ENCODE measurements at places on chromosomes 3 and 15.

DNA sequence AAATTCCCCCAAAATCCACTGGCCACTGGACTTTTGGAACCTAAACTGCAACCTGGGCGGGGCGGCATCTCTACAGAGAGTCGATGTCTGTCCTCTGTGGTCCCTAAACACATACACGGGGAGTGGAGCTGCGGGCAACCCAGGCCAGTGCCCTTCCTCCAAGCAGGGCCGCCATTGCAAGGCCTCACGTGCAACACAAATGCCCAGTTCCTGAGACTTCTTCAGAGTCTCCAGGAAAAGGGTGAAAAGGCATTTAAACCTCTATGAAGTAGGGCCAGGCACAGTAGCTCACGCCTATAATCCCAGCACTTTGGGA, 4.9 kb downstream of the MUC4 start:
- DNase-seq: no peak

DNA sequence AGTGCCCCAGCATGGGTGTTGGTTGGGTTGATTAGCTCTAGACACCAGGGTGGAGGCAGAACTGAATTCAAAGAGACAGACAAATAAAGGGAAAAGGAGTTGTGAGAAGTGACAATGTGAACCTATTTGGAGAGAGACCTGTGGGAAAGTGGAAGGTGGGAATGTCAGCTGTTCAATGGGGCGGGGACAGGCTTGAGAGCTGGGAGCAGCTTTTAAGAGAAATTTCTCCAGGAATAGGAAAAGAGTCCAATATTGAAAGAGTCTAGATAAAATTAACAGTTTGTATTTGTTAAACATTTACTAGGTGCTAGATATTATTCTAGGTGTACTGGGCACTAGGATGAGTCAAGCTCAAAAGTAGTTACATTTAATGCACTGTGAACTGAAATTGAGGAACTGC, 225.3 kb downstream of the GAP43 start:
- DNase-seq: no peak

GRCh38 chr3:176293276-176293675, 904.0 kb downstream of the TBL1XR1 start:
- no peak for DNase-seq

- no peak for DNase-seq
These were observed 59.2 kb upstream of the APEH start for GRCh38 chr3:49614936-49615335.

- DNase-seq: no peak
These were observed 17.9 kb upstream of the OR5H6 start for GRCh38 chr3:98246142-98246541.

GRCh38 chr15:22949074-22949547, 31.1 kb downstream of the CYFIP1 start:
- DNase-seq: peak; percentile 47

GRCh38 chr3:147421184-147421912, 12.2 kb downstream of the ZIC1 start:
- DNase-seq: peak; percentile 81

GRCh38 chr3:10876661-10877060, 60.6 kb downstream of the SLC6A11 start:
- DNase-seq: no peak

DNA sequence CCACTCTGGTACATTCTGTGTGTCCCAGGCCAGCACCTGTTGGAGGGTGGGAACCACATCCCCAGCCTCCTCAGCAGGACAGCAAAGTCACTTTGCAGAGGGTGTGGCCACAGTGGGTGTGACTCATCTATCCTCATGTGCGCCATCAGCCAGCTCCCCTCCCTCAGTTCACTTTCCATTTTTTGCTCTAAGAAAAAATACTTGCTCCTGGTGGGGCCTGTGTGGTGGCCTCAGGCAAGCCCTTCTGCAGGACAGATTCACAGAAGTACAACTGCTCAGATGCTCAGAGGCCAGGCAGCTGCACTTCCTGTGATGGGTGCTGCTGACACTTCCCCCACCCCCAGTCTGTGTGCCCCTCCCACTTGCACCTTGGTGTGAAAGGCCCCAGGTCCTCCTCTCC, 78.3 kb upstream of the ALDH1L1 start:
- no peak for DNase-seq

- no peak for DNase-seq
These were observed 17.8 kb downstream of the LDHAL6B start for GRCh38 chr15:59224474-59224873.

- DNase-seq: no peak
These were observed 33.2 kb upstream of the NSMCE3 start for GRCh38 chr15:29302871-29303270.

- DNase-seq: no peak
These were observed at the start of gene EBLN2 for GRCh38 chr3:73061416-73061815. EBLN2 (plus strand) TSS chr3:73061659; CDS start chr3:73062082, 423 bp downstream.

DNA sequence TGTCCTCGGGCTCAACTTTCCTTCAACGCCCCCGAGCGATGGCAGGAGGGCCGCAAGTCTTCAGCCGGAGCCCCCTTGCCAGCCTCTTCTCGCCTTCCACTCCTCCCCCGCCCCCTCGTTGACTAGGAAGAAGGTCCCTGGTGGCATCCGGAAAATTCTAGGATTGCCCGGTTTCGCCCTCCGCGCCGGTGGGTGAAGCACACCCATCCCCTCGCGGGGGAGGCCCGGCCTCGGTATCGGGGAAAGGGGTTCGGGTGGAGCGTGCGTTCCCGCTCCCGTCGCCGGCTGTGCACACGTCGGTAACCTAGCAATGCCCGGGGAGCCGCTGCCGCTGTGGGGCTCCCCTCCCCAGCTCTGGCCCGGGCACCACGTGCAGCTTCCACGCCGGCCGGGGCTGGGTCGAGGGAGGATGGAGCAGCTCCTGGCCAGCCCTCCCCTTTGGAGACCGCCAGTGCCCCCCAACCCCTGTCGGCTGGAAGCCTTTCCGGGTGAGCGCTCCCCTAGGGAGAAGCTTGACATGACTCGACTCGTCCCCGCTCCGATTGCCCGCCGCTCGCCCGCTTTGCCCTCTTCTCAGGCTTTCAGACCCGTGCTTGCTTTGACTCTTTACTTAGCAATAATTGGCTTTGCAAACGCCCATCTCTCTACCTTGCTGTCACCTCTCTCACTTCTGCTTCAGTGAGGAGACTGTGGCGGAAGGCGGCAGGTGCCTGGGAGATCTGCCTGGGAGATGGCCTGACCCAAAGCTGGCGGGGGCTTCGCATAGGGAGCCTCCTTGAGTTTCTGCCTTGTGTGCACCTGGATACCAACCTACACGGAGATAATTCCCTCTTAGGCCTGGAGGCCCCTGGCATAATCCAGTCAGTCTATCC, 1.3 kb downstream of the CACNA1D start:
- peak; percentile 72 for DNase-seq

DNA sequence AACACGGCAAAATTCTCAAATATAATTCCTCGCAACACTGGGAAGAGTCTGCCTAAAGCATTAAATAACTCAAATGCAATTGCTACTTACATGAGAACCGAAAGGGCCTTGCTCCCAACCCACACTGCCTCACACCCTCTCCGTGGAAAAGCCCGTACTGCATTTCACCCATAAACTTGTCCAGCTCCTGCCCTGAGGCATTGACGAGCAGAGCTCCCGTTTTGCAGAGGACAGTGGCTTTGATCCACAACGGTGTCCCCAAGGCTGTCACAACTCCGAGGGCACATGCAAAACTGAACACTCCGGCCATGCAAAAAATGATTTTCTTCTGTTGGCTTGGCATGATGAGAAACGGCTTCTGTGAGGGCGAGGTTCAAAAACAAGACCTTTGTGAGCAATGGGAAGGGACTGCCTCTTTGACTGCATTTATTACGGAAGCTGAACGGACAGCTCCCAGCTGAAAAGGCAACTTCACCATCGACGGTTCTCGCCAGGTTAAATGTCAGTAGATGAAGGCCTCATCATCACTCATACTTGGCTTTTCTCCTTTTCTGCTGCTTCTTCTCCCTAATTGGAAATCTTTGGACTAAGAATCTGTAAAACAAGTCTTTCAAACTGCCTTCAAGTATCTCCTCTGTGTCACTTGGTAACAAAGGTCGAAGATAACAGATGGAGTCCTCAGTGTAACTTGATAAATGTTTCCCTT, at the start of gene CLRN1:
TSS of gene CLRN1 (minus strand) at position 362 of the 706 bp plus-strand sequence. CDS start at position 343, 19 bp downstream.
- DNase-seq: no peak

DNA sequence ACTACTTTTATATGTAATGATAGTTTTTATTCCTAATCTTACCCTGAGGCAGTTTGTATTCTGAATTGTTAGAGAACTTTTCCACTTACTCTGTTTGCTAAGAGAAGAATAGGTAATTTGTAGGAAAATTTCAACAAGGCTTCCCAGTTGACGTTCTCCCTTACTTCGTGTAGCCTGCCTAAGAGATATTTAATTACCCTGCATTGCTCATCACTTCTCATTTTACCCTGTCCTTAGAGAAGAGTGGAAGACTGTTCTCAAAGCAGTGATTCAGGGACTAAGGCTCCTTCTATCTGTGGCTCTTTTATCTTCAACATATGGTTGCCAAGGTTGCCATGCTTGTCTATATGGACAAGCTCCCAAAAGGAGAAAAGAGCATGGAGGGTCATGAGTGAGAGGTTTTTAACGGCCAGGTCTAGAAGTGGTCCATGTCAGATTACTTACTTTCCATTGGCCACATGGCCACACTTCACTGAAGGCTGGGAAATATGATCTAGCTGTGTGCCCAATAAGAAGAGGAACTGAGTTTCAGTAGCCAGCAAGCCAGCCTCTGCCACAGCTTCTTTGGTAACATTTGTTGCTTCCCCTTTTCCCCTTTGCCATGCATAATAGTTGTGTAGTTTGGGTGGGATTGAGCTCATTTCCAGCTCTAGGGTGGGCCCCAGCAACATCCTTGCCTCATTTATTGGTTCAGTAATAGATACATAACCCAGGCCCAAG, 22.1 kb downstream of the PDE8A start:
- DNase-seq: no peak

DNA sequence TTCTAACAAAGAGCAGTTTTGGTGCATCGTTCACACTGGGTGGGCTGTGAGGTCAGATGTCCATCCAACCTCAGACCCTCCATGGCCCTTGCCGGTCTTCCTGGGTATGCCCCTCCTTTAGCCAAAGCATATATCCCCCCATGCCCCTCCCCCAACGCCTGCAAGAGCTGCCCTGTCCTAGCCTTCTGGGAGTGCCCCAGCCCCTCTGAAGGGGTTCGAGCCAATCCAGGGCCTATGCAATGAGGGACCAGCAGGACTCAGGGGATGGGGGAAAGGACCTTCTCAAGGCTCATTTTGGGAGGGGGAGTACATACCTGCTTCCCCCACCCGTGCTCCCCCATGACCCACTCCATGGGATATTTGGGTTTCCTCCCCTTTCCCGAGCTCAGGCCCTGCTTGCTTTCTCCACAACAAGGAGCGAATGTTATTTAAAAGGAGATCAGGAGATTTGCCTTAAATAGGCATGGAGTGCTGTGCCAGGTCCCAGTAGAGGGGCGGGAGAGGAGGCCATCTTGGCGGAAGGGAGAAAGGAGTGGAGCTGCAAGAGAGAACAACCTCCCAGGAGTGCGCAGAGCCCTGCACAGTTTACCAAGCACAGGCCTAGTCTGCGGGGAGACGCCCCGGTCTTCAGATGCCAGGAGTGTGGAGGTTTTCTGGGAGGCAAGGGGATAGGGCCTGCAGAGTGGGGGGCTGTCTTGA, 18.2 kb downstream of the PIF1 start:
- peak; percentile 75 for DNase-seq

- DNase-seq: no peak
These were observed 53.1 kb downstream of the CD47 start for GRCh38 chr3:108037770-108038169.

DNA sequence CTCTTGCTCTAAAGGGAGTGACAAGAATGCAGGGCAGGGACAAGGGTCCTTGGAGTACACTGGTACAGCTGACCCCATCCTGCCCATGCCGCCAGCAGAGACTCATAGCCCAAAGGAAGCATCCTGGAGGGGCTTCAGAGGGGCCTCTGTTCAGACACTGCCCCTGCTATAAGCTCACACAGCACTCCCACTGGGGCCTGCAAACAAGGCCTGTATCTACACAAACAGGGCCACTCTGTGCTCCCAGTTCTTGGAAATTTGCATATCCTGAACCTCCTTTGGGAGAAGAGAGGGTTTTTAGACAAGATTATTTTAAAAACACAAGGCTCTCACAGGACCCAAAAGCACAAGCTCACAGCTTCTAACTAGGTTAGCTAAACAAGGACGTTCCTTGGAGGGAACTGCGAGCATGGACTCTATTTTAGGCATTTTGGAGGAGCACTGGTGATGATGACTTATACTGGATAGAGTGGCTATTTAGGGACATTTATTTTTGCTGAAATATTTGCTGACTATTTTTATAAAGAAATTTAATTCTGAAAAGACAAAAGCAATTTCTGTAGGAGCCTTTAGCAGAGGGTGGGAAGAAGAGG, 16.4 kb upstream of the ANKRD34C start:
- no peak for DNase-seq

GRCh38 chr15:74130155-74130848, at the start of gene ISLR2:
ISLR2 (plus strand) TSS chr15:74130586; CDS start chr15:74132755, 2,169 bp downstream.
- DNase-seq: no peak

- no peak for DNase-seq
These were observed 5.3 kb downstream of the EIF2B5 start for GRCh38 chr3:184140436-184140835.

- no peak for DNase-seq
These were observed 10.1 kb downstream of the USP3 start for GRCh38 chr15:63514531-63514943.

- no peak for DNase-seq
These were observed 42.7 kb downstream of the PLCL2 start for GRCh38 chr3:16927485-16927884.

GRCh38 chr15:78002996-78003395, 74.5 kb downstream of the TBC1D2B start:
- DNase-seq: no peak

- no peak for DNase-seq
These were observed 142.8 kb downstream of the LIPC start for GRCh38 chr15:58574631-58575030.

- DNase-seq: no peak
These were observed 828.5 kb upstream of the NECTIN3 start for GRCh38 chr3:110243081-110243480.
